ENCODE measurements at places on chromosomes 7 and 10.

GRCh38 chr7:130398526-130399090 lies 18.3 kb downstream of the CPA1 start:
- H3K27me3 ChIP-seq: no peaks in the 10 kb centered on the region
- no peak overlapping the region for H3K27ac ChIP-seq
- H3K4me1 ChIP-seq: peaks cover 30% of the 10 kb centered on the region
- DNase-seq: no peak

DNA sequence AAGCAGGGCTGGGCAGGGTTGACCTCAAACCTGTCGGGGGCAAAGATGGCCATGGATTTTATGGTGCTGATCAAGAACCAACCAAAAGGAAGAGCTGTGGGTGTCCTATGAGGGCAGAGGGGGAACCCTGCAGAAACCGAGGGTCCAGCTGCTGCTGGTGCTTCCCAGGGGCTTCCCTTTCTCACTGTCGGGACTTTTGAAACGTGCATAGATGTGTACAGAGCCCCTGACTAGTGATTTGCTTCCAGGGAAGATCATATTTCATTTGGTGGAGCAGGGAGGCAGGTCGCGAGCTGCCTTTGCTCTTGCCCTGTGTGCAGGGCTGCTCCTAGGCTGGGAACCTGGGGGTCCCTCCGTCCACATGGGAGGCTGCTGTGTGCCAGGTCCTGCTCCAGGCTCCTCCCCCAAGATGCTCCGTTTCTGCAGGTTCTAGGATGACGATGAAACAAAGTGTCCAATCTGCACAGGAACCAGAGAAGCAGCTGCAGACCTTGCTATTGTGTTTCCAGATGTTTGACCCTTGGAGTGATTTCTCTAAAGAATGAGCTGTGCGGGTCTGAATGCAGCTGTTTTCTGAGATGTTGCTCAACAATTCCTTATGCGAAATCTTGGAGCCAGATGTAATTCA lies 9.4 kb upstream of the INPP5A start:
- H3K36me3 ChIP-seq: no peaks in the 10 kb centered on the region
- no peak for DNase-seq
- no peaks in the 10 kb centered on the region for H3K27me3 ChIP-seq
- no peak overlapping the region for H3K4me3 ChIP-seq

- no peak overlapping the region for H3K27ac ChIP-seq
- H3K27me3 ChIP-seq: no peaks in the 10 kb centered on the region
- DNase-seq: no peak
- peaks cover 48% of the 10 kb centered on the region for H3K4me1 ChIP-seq
Observed at GRCh38 chr10:97540669-97541500, 31.7 kb upstream of the ANKRD2 start.

DNA sequence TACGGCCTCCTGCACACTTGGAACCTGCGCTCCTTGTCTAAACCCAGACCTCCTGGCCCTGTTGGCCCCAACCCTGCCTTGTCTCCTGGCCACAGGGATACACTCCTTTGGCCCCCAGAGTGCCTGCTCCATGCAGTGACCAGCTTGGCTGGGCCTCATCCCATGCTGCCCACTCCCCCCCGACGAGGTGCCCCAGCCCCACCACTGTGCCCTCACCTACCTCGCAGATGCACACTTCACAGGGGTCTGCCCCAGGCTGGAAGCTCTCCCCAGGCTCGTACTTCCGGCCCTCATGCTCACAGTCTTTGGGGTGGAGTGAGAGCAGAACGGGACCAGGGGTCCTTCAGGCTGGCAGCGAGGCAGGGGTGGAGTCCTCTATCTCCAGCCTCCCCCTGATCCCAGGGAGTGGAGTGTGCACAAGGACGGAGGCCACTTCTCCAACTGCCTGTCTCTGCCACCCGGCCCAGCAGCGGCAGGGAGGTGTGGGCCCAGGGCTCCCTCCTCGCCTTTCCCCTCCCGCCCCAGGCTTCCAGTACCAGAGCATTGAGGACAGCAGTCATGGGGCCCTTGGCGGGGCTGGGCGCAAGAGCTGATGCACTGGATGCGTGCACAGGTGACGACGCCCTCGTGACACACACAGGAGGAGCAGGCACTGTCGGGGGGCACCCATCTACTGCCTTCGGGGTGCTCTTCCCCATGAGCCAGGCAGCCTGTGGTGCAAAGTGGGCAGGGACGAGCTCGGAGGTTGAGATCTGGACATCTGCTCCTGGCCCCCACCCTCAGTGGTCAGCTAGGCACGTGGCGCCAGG lies 22.1 kb downstream of the ATP6V1F start:
- H3K4me1 ChIP-seq: no peaks in the 10 kb centered on the region
- peaks cover 5% of the 10 kb centered on the region for H3K27me3 ChIP-seq
- peak; percentile 49 for DNase-seq
- H3K4me3 ChIP-seq: no peak overlapping the region
- no peak overlapping the region for H3K27ac ChIP-seq

DNA sequence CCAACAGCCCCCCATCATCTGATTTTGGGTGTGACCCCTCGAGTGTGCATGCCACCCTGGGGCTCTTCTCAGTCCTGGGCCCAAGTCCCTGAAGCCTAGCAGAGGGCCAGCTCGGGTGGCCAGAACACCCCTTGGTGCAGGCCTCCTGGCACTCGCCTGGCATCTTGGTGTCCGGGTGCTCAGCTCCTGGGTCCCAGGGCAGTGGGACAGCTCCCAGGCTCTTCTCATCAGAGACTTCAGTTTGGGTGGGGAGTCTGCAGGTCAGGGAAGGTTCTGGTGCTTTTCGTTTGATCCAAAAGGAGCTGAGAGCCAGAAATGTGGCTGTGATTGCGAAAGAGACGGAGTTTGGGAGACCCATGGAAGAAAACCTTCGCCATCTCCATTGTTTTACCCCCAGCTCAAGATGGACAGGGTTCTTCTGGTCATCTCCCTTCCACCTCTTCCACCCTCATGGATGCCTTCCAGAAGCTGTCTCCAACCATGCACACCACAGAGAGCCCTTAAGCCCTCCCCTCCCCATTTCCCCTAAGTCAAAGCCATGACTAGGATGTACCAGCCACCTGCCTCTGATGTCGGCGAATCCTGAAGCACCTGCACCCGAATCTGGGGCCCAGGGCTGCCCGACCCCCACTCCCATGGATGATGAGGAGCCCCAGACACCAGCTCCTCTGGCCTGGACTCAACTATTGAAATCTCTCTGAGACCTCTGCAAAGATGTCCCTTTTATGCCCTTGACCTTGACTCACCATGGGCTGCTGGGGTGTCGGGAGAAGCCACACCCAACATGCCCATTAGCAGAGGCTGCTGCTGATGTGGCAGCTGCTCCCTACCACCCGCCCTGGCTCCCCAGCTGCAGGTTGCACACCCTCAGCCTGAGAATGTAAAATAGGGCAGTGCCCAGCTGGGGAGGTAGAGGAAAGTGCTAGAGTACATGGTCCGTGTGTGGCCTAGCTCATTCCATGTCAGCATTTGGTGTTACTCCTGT lies 55.3 kb downstream of the ADCYAP1R1 start:
- H3K36me3 ChIP-seq: no peaks in the 10 kb centered on the region
- no peaks in the 10 kb centered on the region for H3K4me1 ChIP-seq
- H3K27me3 ChIP-seq: peaks cover 9% of the 10 kb centered on the region

GRCh38 chr10:3395458-3395861 lies 222.9 kb upstream of the PITRM1 start:
- H3K4me3 ChIP-seq: no peak overlapping the region
- H3K36me3 ChIP-seq: no peaks in the 10 kb centered on the region
- no peaks in the 10 kb centered on the region for H3K27me3 ChIP-seq
- H3K27ac ChIP-seq: peak overlapping the region; percentile 95
- DNase-seq: peak; percentile 82
